ENCODE measurements at places on chromosomes 2 and 18.

GRCh38 chr2:12127638-12128037, 381.2 kb downstream of the LPIN1 start:
- DNase-seq: no peak

GRCh38 chr18:31204833-31205232, 42.2 kb upstream of the DSC1 start:
- no peak for DNase-seq

DNA sequence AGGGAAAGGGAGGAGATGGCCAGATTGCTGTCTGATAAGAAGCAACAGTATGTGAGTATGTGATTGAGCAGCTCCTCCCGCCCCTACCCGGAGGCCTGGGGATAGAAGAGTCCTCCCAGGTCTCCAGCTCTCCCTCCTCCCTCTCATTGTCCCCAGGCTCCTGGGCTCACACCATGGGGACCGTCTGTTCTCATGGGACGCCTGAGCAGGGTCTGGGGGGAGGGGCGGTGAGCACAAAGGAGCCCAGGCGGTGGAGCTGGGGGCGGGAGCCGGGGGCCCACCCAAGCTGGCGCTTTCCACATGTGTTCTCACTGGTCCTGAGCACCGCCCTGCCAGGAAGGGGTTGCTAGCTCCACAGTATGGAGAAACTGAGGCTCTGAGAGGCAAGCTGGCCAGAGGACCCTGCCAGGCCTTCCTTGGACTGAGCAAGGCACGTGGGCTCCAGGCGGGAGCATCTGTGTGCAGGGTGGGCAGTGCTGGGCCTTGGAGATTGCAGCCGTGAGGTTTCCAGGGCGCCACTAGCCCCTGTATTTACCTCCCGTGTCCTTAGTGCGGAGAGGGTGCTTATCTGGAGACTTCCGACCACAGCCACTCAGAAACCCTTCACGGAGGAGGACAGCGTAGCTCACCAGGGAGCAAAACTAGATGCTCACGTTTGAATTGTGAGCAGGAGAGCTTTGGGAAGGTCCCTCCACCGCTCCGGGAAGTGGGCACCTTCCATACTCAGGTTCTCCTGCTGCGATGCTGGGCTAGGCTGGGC, 37.4 kb downstream of the PDIA6 start:
- DNase-seq: no peak

- DNase-seq: no peak
These were observed 56.3 kb downstream of the GTF3C3 start for GRCh38 chr2:196743165-196743564.

- DNase-seq: no peak
These were observed 94.5 kb upstream of the LYPD6 start for GRCh38 chr2:149235816-149236375.

DNA sequence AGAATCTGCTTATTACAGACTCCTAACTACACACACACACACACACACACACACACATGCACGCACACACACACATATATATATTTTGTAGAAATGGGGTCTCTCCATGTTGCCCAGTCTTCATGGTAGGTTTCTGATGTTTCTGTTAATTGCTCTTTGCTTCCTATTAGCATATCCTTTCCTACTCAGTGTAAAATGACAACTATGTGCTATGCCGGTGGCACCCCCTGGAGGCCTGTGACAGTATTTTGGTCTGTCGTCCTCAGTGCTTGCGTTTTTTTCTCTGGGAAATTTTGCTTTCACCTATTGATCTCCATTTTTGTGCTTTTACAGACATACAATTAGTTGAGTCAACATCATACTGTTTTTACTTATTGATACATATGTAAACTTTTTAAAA, 322.1 kb downstream of the LRRTM1 start:
- no peak for DNase-seq

GRCh38 chr2:240990726-240991377, 7.6 kb upstream of the SNED1 start:
- no peak for DNase-seq

DNA sequence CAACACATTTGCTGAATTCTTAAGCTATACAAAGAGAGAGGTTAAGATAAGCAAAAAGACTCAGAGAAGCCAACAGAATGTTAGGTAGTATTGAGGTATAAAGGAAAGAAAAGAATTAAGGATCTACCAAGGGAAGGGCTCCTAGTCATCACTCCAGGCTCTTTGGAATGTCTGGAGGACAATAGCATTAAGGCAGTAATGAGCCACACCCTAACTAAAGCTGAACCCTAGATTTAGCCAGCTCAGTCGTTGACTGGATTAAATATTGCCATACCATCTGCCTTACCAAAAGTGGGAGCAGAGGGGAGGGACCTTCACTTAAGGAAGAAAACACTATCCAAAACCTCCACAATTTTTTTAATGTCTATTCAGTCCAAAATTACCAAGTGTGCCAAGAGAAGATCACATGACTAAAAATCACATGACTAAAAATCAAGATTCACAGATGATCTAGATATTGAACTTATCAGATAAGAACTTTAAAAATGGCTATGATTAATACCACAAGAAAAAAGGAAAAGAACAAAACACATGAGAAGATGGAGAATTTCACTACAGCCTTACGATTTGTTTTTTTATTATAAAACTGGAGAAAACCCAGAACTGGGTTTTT, 59.7 kb downstream of the EXOC6B start:
- DNase-seq: no peak

DNA sequence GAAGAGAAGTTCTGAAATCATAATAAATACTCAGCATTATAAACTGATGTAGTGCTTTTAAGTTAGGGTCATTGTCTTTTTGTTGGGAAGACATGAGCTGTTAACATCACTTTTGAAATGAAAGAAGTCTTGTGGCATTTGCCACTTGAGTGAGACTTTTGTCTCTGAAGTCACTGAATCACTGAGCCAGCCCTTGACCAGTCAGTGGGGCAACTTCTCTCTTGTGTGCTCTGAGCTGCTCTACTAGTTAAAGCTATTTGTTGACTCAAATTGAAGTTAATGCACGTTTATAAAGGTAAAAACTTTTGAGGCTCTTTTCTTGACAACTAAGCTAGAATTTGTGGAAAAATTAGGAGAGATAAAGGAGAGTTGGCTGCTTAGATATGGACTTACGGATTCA, 6.7 kb downstream of the WDR43 start:
- DNase-seq: no peak

GRCh38 chr2:233371641-233372040, 17.3 kb downstream of the DGKD start:
- DNase-seq: no peak

DNA sequence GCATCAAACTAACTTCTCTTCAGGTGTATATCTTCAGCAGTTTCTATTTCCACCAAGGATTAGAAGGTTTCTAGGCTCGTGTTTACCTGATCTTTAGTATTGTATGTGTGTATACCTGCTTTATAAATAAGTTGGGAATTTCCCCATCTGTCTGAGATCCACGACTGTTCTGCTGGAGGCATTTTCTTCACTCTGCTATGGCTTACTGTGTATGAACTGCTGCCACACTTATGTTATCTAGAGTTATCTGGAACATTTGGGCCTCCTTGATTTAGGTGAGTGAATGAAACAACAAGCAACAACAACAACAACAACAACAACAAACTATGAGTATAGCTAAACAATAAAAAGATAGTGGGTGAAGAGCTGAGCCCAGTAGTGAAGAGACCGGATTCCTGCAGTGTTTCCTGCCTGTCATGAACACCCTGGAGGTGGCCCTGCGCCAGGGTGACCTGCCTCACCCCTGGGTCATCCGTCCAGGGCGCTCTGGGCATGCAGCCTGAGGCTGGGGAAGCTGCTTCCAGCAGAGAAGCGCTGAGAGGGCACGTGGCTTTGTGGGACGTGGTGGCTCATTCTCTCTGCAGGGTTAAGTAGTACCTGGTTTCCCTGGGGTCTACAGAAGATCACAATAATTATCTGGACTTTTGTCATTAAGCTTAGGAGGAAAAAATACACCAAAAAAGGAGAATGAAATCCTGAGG, 56.1 kb upstream of the GATA6 start:
- DNase-seq: no peak

DNA sequence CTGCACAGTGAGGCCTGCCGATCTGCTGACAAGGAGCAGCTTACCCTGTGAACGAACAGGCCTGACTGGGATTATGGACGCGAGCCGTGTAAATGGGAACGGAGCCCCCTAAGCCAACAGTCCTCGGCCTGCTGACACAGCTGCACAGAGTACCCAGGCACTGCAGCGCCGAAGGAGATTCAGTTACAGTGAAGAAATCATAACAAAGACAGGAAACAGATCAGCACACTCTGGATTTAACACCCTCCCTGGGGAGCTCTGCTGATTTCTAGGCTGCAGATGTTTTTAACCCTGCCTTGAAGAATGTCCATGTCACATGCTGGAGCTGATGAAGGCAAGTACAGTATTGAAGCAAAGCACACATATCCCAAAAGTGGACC, 43.4 kb downstream of the COLEC12 start:
- DNase-seq: no peak

DNA sequence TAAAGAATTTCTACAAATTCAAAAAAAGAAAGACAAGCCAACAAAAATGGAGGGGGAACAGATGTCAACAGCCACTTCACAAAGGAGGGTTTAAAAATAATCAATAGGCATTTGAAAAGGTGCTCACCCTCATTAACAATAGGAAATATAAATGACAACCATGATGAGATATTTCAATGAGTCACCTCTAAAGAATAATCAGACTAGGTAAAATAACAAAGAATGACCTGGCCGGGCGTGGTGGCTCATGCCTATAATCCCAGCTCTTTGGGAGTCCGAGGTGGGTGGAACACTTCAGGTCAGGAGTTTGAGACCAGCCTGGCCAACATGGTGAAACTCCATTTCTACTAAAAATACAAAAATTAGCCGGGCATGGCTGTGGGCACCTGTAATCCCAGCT, 133.6 kb downstream of the KCNE4 start:
- DNase-seq: no peak

DNA sequence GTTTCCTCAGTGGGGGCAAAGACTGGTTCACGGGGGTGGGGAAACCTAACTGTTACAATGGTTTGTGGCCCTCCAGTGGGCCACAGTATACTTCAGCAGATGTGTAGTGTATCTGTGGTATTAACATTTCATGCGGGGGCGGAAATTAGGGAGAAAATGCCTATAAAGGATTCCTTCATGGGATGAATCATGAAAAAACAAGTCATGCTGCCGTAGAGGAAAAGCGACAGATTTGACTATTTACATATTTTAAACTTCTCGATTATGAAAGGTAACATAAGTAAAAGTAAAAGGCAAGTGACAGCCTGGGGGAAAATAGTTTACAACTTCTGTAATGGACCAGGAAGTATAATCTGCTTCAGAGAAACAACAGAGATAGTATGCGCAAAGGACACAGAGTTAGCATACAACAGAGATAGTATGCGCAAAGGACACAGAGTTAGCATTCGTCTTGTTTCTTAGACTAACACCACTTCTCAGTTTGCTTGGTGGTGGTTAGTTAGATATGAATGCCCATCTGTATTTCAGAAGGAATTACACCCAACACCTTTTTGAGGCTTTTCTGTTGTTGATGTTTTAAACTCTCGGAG, 41.1 kb downstream of the MRPS9 start:
- no peak for DNase-seq

DNA sequence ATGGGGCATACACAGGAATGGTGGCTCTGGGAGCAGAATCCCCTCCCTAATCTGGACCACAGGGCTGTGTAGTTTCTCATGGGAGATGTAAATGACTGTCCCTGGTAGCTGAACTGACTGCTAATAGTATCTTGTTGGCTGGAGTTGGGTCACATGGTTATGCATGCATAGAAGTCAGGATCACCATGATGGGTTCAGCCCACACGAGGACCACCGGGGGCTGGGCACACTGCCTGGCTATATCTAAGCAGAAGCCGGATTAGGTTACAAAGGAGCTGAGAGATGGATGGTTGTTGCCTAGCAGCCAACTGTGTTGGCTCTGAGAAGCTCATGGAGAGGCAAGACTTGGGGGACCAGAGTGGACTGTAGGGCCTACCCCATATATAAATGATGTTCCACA, 6.7 kb upstream of the MAP3K2 start:
- DNase-seq: no peak

GRCh38 chr2:137154946-137155345, 389.6 kb downstream of the THSD7B start:
- no peak for DNase-seq

- no peak for DNase-seq
These were observed 107.9 kb downstream of the KLHL29 start for GRCh38 chr2:23492921-23493320.

GRCh38 chr2:108945969-108946368, 43.1 kb downstream of the EDAR start:
- no peak for DNase-seq

GRCh38 chr2:48723129-48723528, 32.4 kb downstream of the LHCGR start:
- DNase-seq: no peak

DNA sequence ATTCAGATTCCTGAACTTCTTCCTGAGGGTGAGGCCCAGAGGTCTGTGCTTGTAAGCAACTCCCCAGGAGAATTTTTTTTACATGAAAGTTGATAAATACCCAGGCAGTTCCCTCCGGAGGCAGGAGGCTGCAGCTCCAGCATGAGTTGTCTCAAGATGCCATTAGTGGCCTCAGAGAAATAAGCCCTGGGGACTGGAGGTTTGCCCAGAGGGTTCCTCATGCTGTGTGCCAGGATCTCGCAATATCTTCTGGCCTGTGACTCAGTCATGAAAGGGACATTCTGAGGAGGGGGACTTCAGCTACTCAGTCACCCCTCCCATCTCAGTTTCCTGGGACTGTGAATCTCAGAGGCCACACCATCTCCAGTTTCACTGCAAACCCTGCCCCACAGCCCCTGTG, 49.9 kb downstream of the LYPD1 start:
- DNase-seq: no peak

- no peak for DNase-seq
These were observed 33.7 kb downstream of the BOK start for GRCh38 chr2:241592126-241592845.

DNA sequence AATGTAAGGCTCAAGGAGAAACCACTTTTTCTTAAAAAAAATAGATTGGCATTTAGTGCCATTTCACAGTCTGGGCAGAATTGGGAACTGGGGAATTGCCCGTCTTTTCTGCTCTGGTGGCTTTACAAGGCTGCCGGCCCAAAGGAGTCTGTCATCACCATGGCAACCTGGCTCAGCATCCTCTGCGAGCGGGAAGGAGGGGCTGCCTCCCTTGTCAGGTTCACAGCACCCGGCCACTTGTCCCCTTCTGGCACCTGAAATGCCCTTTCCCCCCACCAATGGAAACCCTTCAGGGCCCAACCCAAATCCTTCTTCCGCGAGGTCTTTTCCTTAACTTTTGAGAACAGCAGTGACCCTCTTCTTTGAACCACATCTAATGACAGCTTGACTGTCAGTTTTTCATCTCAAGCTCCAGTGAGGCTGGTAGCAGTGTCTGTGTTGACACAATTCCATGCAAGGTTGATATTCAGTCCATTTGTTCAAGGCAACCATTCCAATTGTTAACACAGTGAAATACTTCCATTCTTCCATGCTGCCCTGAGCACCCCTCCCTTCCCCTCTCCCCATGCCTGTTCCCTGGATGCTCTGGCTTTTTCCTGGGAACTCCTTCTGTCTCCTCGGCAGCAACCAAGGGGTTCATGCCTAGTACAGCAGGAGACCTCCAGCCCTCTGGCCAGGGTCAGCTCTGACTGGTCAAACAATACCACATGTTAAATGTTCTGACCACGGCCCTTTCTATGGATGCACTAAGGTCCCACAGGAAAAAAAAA, 79.6 kb downstream of the DNER start:
- no peak for DNase-seq
